Right atrium auricular region (tissue), 2 donors: ENCODE measurements at places on chromosomes 5 and 9. TPM values are rescaled to one million over a fixed set of nuclear protein-coding genes. Genes with fewer than 3 reads are reported as not detected.
A peak's percentile ranks its signal among the peaks of the same experiment; 100 is the strongest.

DNA sequence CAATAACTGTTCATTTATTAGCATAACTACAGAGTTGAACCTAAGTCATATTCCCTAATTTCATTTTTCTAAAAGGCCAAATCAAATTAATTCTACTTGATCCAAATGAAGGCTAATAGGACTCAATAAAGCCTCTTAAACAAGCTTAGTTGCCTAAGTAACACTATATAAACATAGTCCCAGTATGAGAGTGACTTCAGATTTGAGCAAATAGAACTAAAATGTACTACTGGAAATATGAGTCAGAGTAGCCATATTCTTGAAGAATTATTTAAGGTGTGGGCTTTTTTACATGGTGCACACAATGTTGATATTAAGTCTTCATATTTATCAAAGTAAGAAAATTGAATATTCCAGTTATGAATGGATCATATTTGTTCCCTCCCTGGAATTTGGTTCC is 872.3 kb downstream of the MAT2B start:
- H3K4me1 ChIP-seq: no peaks in the 10 kb centered on the region
- H3K4me3 ChIP-seq: no peak overlapping the region
- no peak overlapping the region for H3K27ac ChIP-seq
- H3K27me3 ChIP-seq: no peaks in the 10 kb centered on the region
- DNase-seq: no peak
- H3K36me3 ChIP-seq: no peaks in the 10 kb centered on the region

- H3K4me1 ChIP-seq: no peaks in the 10 kb centered on the region
- DNase-seq: no peak
- no peak overlapping the region for H3K27ac ChIP-seq
- H3K36me3 ChIP-seq: no peaks in the 10 kb centered on the region
Observed at GRCh38 chr5:110361471-110361870, 365.0 kb downstream of the TMEM232 start.

GRCh38 chr9:97412626-97413385 is 910 bp downstream of the TDRD7 start:
- no peaks in the 10 kb centered on the region for H3K27me3 ChIP-seq
- peak overlapping the region; percentile 81 for H3K27ac ChIP-seq
- H3K4me3 ChIP-seq: peak overlapping the region; percentile 81
- no peak for DNase-seq
- peaks cover 8% of the 10 kb centered on the region for H3K4me1 ChIP-seq
- no peaks in the 10 kb centered on the region for H3K36me3 ChIP-seq

- H3K27ac ChIP-seq: peak overlapping the region; percentile 58
- peak; percentile 96 for DNase-seq
- no peaks in the 10 kb centered on the region for H3K36me3 ChIP-seq
Observed at GRCh38 chr9:98989036-98990000, 45.6 kb downstream of the COL15A1 start.

GRCh38 chr9:125444166-125444565 is 182.5 kb downstream of the GAPVD1 start:
- peaks cover 14% of the 10 kb centered on the region for H3K36me3 ChIP-seq
- H3K4me1 ChIP-seq: no peaks in the 10 kb centered on the region

DNA sequence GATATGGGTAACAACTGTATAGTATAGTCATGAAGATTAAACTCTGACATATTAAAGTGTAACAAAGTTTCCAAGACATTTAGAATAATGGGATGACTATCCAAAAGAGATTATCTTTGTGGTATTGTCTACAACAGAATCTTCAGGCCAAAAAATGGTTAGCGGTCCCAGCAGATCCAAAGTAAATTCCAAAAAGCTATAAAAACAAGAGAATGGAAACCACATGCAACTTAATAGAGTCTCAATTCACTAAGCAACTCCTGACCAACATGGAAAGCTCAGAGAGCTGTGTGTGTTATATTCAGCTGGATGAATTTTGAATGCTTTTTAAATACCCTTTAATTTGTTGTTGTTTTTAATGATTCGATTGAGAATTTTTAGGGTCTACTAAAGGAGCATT is 688.2 kb downstream of the CETN3 start:
- H3K4me1 ChIP-seq: no peaks in the 10 kb centered on the region
- H3K27ac ChIP-seq: no peak overlapping the region
- no peaks in the 10 kb centered on the region for H3K27me3 ChIP-seq
- no peak for DNase-seq
- H3K4me3 ChIP-seq: no peak overlapping the region

- no peak for DNase-seq
- peaks cover 18% of the 10 kb centered on the region for H3K4me1 ChIP-seq
- H3K4me3 ChIP-seq: no peak overlapping the region
- peaks cover 16% of the 10 kb centered on the region for H3K27me3 ChIP-seq
- H3K27ac ChIP-seq: no peak overlapping the region
Observed at GRCh38 chr5:317086-317811, 4.3 kb upstream of the AHRR start.

GRCh38 chr9:133693703-133694529 is 44.2 kb downstream of the SARDH start:
- no peak for DNase-seq
- no peak overlapping the region for H3K27ac ChIP-seq
- H3K4me3 ChIP-seq: no peak overlapping the region
- no peaks in the 10 kb centered on the region for H3K4me1 ChIP-seq
- H3K27me3 ChIP-seq: no peaks in the 10 kb centered on the region

GRCh38 chr9:104958751-104959150 is 30.8 kb upstream of the ABCA1 start:
- H3K27ac ChIP-seq: no peak overlapping the region
- H3K27me3 ChIP-seq: no peaks in the 10 kb centered on the region
- DNase-seq: no peak
- no peak overlapping the region for H3K4me3 ChIP-seq
- H3K4me1 ChIP-seq: no peaks in the 10 kb centered on the region

- no peak for DNase-seq
- no peaks in the 10 kb centered on the region for H3K36me3 ChIP-seq
- H3K4me1 ChIP-seq: peaks cover 12% of the 10 kb centered on the region
- H3K4me3 ChIP-seq: no peak overlapping the region
- H3K27me3 ChIP-seq: no peaks in the 10 kb centered on the region
Observed at GRCh38 chr5:111930449-111930848, 173.5 kb upstream of the NREP start.

GRCh38 chr9:98610211-98610610 is 98.5 kb downstream of the GABBR2 start:
- H3K27me3 ChIP-seq: no peaks in the 10 kb centered on the region
- DNase-seq: no peak
- H3K4me1 ChIP-seq: no peaks in the 10 kb centered on the region
- H3K27ac ChIP-seq: no peak overlapping the region

- no peak for DNase-seq
- no peak overlapping the region for H3K4me3 ChIP-seq
- H3K27me3 ChIP-seq: no peaks in the 10 kb centered on the region
- H3K36me3 ChIP-seq: peaks cover 32% of the 10 kb centered on the region
- H3K4me1 ChIP-seq: peaks cover 26% of the 10 kb centered on the region
- H3K27ac ChIP-seq: no peak overlapping the region
Observed at GRCh38 chr5:143311428-143311827, 92.1 kb downstream of the NR3C1 start.

GRCh38 chr5:149422366-149423048 is 43.4 kb upstream of the IL17B start:
- peaks cover 29% of the 10 kb centered on the region for H3K36me3 ChIP-seq
- H3K4me1 ChIP-seq: no peaks in the 10 kb centered on the region
- no peaks in the 10 kb centered on the region for H3K27me3 ChIP-seq
- H3K27ac ChIP-seq: peak overlapping the region; percentile 97
- H3K4me3 ChIP-seq: no peak overlapping the region

GRCh38 chr5:118956727-118957126 is 31.6 kb downstream of the DTWD2 start:
- no peaks in the 10 kb centered on the region for H3K27me3 ChIP-seq
- no peak overlapping the region for H3K27ac ChIP-seq
- no peak overlapping the region for H3K4me3 ChIP-seq
- DNase-seq: no peak

DNA sequence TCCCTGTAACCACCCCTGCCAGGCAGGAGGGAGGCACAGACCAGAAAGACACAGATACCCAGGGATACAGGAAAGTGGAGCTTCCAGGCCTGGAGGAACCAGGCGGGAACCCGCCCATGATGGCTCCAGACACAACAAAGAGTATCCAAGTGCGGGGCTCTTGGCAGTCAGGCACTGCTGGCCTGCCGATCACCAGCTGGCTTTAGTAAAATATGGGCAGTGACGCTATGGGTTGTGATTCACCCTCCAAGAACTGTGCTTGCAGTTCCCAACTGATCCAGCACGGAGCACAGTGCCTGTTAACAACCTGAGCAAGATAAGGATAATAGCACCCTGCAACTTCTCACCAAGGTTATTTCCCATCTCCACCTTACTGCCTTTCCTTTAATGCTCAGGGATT is 463.3 kb downstream of the IRX1 start:
- no peak overlapping the region for H3K27ac ChIP-seq
- DNase-seq: no peak
- H3K4me1 ChIP-seq: no peaks in the 10 kb centered on the region
- H3K27me3 ChIP-seq: no peaks in the 10 kb centered on the region

DNA sequence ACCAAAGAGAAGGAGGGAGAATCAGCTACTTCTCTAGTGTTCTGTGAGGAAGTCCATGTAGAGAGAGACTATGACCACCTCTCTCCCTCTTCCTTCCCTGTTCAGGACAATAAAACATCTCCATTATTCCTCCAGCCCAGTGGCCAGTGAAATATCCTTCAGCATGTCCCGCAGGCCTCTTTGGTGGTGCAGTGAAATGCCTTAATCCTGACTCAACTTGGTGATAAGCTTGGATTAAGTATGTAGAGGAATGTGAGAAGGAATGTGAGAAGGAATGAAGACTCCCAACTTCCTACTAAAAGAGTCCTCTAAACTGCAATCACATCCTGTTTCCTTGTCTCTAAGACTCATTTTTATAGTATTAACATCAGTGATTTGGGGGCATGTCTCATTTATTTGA is 167.3 kb downstream of the TRPM3 start:
- H3K27ac ChIP-seq: no peak overlapping the region
- no peaks in the 10 kb centered on the region for H3K27me3 ChIP-seq
- no peaks in the 10 kb centered on the region for H3K36me3 ChIP-seq
- H3K4me1 ChIP-seq: peaks cover 5% of the 10 kb centered on the region
- no peak overlapping the region for H3K4me3 ChIP-seq
- DNase-seq: no peak

DNA sequence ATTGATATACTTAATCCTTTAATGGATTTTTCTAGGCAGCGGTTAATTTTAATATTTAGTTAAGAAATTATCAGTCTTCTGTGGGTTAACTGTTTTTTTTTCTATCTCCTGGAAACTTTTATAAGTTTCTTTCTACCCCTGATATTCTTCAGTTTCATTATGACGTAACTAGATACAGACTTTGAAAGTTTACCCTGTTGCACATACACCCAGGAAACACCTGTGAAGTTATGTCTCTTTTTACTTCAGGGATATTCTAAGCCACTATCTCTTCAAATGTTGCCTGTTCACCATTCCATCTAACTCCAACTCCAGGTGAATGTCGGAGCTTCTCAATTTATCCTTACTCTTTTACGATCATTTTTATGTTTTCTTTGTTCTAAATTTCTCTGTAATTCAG is 329.0 kb downstream of the ICE1 start:
- no peaks in the 10 kb centered on the region for H3K36me3 ChIP-seq
- no peaks in the 10 kb centered on the region for H3K27me3 ChIP-seq
- DNase-seq: no peak
- no peaks in the 10 kb centered on the region for H3K4me1 ChIP-seq
- no peak overlapping the region for H3K27ac ChIP-seq
- no peak overlapping the region for H3K4me3 ChIP-seq

DNA sequence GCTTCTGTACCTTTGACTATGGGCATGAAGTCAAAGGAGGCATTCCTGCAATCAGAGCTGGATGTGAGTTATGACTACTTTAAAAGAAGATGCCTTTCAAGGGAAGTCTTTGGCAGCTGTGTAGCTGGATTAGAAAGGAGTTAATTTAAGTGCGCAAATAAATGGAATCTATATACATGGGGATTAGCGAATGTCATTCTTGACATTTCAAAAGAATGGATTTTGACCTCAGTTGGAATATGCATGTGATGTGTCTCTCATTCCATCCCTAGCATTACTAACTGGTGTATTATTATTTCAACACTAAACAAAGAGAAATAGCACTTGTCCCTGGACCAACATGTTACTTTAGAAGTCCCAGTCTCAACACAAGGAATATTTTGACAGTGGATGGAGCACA is 359.6 kb upstream of the SLC24A2 start:
- H3K4me1 ChIP-seq: no peaks in the 10 kb centered on the region
- H3K36me3 ChIP-seq: no peaks in the 10 kb centered on the region
- H3K27ac ChIP-seq: no peak overlapping the region
- no peaks in the 10 kb centered on the region for H3K27me3 ChIP-seq
- H3K4me3 ChIP-seq: no peak overlapping the region

- H3K27me3 ChIP-seq: no peaks in the 10 kb centered on the region
- no peak overlapping the region for H3K4me3 ChIP-seq
- DNase-seq: no peak
Observed at GRCh38 chr5:136215812-136216211, 22.9 kb upstream of the SMIM32 start.

DNA sequence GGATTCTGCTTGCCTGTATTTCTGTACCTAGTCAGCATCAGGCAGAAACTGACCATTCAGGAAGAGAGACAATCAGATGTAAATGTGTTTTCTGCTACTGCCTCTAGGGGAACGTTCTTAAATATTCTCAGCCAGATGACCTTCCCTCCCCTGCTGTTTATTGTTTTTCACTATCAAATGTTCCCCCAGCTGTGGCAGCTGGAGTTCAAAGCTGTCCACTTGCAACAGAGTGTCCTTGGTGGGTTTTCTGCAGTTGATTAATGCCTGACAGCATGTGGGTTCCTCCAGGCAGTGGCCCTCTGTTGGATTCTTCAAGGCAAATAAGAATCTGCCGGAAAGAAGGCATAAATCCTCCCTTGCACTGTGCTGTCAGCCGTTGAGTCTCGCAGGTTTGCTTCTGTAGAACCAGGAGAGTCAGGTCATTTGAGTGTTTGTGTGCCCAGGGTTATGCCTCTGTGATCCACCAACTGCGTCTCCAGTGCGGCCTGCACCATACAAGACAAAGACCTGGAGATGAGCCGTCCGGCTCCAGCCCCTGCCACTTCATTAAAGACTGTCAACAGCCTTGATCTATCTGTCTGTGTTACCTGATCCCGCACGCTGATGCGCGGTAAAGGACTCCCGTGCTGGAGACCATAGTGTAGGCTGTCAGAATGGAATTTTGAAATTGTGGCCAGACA is 203.4 kb downstream of the GADD45G start:
- H3K4me1 ChIP-seq: no peaks in the 10 kb centered on the region
- H3K36me3 ChIP-seq: no peaks in the 10 kb centered on the region
- peak; percentile 46 for DNase-seq
- H3K27ac ChIP-seq: no peak overlapping the region
- no peak overlapping the region for H3K4me3 ChIP-seq
- H3K27me3 ChIP-seq: no peaks in the 10 kb centered on the region

GRCh38 chr9:130870491-130871381 is 25.9 kb downstream of the QRFP start:
- H3K4me3 ChIP-seq: no peak overlapping the region
- peaks cover 38% of the 10 kb centered on the region for H3K36me3 ChIP-seq
- H3K27ac ChIP-seq: peak overlapping the region; percentile 79
- H3K27me3 ChIP-seq: no peaks in the 10 kb centered on the region

Gene PLAC8L1
- total RNA-seq: not detected

Gene PCSK1
- 4.0 TPM for total RNA-seq

Gene UTP15
- total RNA-seq: 6.6 TPM

Gene SELENOP
- total RNA-seq: 213 TPM

Gene CDH9
- not detected for total RNA-seq

Gene GDA
- total RNA-seq: not detected

Gene HABP4
- total RNA-seq: 16.5 TPM

Gene TCOF1
- total RNA-seq: 17.5 TPM
